ENCODE measurements at places on chromosomes 16 and 17.

- H3K27me3 ChIP-seq = no peaks in the 10 kb centered on the region
- no peak overlapping the region for H3K4me3 ChIP-seq
- H3K4me1 ChIP-seq = peaks cover 3% of the 10 kb centered on the region
- peak; percentile 88 for DNase-seq
- H3K36me3 ChIP-seq = peaks cover 27% of the 10 kb centered on the region
Measured at GRCh38 chr16:75092777-75093176, 23.8 kb downstream of the LDHD start.

DNA sequence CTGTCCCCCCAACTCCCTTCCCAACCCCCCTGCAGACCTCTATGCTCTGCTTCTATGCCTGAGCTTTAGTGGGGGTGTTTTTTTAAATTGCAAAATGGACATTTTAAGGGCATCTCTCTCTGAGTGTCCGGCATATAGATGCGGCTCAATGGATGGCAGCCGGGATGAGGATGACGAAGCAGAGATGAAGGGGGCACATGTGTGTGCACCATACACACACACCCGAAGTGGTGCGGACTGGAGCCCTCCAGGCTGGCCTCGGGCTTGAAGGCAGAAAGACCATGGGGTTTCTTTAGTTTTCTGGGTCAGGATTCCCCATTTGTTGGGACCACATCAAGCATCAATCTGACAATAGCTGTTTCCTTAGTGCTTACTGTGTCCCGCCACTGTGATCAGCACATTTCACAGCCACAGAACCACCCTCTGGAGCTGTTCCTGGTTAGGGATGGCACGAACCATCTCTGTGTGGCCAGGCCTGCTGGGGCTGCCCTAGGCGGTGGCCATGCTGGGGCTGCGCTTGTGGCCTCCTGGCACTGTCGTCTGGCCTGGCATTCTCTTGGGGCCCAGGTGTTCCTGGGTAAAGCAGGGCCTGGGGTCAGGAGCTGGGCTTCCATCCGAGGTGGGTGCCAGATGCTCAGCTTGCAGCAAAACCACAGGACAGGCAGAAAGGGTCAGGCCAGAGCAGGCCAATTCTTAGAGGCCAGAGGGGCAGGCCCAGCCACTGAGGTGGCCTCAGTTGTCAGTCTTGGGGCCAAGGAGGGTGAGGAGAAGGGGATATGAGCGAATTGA lies 49.9 kb downstream of the NT5M start:
- H3K27ac ChIP-seq = no peak overlapping the region
- DNase-seq = no peak
- H3K4me1 ChIP-seq = no peaks in the 10 kb centered on the region
- H3K27me3 ChIP-seq = no peaks in the 10 kb centered on the region
- H3K36me3 ChIP-seq = no peaks in the 10 kb centered on the region

GRCh38 chr17:55584055-55584685 lies 72.9 kb upstream of the SMIM36 start:
- no peaks in the 10 kb centered on the region for H3K36me3 ChIP-seq
- H3K4me1 ChIP-seq = no peaks in the 10 kb centered on the region
- DNase-seq = no peak
- no peak overlapping the region for H3K27ac ChIP-seq
- H3K4me3 ChIP-seq = no peak overlapping the region
- H3K27me3 ChIP-seq = no peaks in the 10 kb centered on the region

DNA sequence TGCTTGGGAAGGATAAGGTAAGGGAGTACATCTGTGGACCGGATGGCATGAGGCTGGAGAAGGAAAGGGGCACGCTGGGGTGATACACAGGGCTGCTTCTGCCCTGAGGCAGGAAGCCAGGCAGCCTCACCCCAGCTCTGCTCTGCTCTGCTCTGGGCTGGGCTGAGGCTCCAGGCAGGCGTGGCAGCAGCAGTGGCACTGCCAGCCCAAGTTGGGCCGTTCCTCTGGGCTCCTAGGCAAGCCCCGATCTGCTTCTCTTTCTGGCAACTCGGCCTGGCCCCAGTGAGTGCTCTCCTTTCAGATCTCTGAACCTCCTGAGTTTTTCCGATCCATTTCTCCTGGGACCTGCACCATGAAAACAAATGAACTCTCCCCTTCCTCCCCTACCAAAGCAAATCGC lies 44.9 kb downstream of the VAC14 start:
- H3K27me3 ChIP-seq = no peaks in the 10 kb centered on the region
- DNase-seq = no peak
- H3K27ac ChIP-seq = no peak overlapping the region
- no peaks in the 10 kb centered on the region for H3K4me1 ChIP-seq

- peak; percentile 70 for DNase-seq
- H3K27me3 ChIP-seq = no peaks in the 10 kb centered on the region
- H3K4me3 ChIP-seq = no peak overlapping the region
- no peak overlapping the region for H3K27ac ChIP-seq
- no peaks in the 10 kb centered on the region for H3K4me1 ChIP-seq
Measured at GRCh38 chr16:77971306-77972061, 50.9 kb upstream of the CLEC3A start.

GRCh38 chr16:83810901-83811300 lies 3.1 kb downstream of the HSBP1 start:
- no peak overlapping the region for H3K27ac ChIP-seq
- no peak overlapping the region for H3K4me3 ChIP-seq
- no peaks in the 10 kb centered on the region for H3K27me3 ChIP-seq
- peaks cover 12% of the 10 kb centered on the region for H3K36me3 ChIP-seq
- peaks cover 12% of the 10 kb centered on the region for H3K4me1 ChIP-seq
- no peak for DNase-seq
